ENCODE measurements at places on chromosomes 5 and 9.

DNA sequence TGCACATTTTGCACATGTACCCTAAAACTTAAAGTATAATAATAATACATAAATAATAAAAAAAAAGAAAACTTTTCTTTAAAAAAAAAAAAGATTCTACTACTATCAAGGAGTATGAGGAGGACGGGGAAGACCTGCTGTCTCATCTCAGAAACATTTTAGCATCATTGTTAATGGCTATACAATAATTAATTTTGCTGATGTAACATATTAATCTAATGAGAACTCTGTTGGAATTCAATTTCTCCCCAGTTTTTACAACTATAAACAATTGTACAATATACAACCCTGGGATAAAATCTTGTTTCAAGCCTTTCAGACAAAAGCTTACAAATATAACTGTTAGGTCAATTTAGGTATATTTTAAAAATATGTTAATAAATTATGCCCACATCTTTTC lies 139.0 kb upstream of the GRIN3A start:
- no peak for DNase-seq
- no peak overlapping the region for H3K4me3 ChIP-seq
- H3K36me3 ChIP-seq: no peaks in the 10 kb centered on the region
- no peaks in the 10 kb centered on the region for H3K4me1 ChIP-seq
- peaks cover 31% of the 10 kb centered on the region for H3K27me3 ChIP-seq

- peak overlapping the region; percentile 94 for H3K4me3 ChIP-seq
- H3K36me3 ChIP-seq: no peaks in the 10 kb centered on the region
- H3K4me1 ChIP-seq: peaks cover 42% of the 10 kb centered on the region
- peak; percentile 47 for DNase-seq
Measured at GRCh38 chr5:6712142-6712576, 1.1 kb upstream of the TENT4A start.

DNA sequence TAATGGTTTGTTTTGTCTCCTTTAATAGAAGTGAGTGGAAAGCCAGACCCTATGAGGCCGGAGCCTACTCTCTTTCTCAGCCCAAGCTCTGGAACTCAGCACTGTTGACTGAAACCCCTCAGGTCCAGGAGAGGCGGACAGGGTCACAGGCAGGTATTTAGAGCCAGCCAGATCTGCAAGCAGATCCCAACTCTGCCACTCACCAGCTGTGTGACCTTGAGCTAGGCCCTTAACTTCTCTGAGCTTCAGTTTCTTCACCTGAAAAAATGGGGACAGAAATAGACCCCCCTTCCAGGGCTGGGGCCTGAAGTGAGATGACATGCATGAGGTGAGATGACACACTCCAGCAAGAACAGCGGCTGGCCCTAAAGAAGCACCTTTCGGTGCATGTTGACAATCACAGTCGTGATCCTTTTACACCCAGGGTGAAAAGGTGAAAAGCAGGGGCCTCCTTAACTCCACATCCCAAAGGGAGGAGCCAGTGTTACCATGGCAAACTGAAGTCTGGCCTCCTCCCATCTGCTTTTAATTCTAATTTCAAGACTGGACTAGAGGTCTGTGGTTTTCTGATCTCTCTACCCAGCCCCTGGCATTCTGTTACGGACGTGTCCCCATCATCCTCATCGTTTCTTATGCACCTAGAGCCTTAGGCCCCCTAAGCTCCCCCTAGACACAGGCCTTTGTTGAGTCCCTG lies 27.2 kb downstream of the MORN5 start:
- no peak for DNase-seq
- H3K36me3 ChIP-seq: no peaks in the 10 kb centered on the region

DNA sequence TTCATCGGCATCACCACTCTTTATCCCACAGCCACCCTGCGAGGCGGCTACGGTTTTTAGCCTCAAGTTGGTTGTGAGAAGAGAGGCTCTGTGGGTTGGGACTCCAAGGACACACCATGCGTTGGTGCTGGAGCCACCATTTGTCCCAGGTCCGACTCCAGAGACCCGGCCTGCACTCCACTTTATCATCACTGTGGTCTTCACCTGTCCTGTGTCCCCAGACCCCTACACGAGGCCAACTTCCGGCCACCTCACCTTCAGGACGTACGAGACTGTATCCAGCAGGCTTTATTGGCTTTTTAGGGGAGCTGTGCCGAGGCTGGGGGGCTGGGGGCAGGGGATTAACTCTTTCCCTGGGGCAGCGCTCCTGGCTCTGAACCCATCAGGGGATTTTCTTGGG lies 55.0 kb downstream of the GTF3C4 start:
- H3K36me3 ChIP-seq: no peaks in the 10 kb centered on the region
- H3K27ac ChIP-seq: no peak overlapping the region
- H3K4me3 ChIP-seq: no peak overlapping the region
- no peak for DNase-seq

DNA sequence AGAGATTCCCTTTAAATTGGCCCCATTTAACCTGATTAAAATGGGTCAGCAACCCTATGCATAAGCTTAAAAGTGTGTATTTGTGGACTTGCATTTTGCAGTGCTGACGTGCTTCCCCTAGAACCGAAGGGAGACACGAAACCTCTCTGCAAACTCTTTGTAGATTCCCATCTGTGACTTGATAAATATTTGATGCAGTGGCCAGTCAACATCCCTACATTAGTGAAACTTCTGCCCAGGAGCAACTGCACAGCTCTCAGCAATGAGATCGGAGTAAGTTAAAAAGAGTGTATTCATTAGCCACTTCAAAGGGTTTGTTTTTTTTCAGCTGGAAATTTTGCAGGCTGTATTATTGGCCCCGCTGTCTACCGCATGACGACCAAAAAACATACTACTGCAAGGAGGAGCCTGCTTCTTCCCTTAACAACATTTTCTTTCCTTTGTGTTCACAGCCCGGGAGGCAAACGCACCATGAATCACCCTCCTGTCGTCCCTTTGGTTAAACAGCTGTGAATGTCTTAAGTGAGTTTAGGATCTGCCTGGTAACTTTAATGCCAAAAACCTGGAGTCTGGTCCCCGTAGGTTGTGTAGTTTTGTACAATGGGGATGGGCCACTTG lies 38.0 kb upstream of the TCERG1 start:
- peaks cover 28% of the 10 kb centered on the region for H3K4me1 ChIP-seq
- peaks cover under 1% of the 10 kb centered on the region for H3K27me3 ChIP-seq
- no peak for DNase-seq
- peak overlapping the region; percentile 0 for H3K27ac ChIP-seq

DNA sequence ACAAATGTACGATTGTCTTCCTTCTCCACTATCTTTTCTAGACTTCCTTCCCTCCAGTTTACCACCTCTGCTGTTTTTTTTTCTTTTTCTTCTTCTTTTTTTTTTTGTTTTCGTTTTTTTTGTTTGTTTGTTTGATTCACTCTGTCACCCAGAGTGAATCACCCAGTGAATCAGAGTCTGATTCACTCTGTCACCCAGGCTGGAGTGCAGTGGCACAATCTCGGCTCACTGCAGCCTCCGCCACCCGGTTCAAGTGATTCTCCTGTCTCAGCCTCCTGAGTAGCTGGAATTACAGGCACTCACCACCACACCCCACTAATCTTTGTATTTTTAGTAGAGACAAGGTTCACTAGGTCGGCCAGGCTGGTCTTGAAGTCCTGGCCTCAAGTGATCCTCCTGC lies 375.7 kb downstream of the NTRK2 start:
- H3K4me1 ChIP-seq: peaks cover 8% of the 10 kb centered on the region
- DNase-seq: no peak
- no peaks in the 10 kb centered on the region for H3K36me3 ChIP-seq
- H3K27ac ChIP-seq: peak overlapping the region; percentile 29
- H3K27me3 ChIP-seq: no peaks in the 10 kb centered on the region

- DNase-seq: no peak
- no peaks in the 10 kb centered on the region for H3K27me3 ChIP-seq
- no peaks in the 10 kb centered on the region for H3K4me1 ChIP-seq
Measured at GRCh38 chr5:71988808-71989207, 118.5 kb upstream of the MAP1B start.

DNA sequence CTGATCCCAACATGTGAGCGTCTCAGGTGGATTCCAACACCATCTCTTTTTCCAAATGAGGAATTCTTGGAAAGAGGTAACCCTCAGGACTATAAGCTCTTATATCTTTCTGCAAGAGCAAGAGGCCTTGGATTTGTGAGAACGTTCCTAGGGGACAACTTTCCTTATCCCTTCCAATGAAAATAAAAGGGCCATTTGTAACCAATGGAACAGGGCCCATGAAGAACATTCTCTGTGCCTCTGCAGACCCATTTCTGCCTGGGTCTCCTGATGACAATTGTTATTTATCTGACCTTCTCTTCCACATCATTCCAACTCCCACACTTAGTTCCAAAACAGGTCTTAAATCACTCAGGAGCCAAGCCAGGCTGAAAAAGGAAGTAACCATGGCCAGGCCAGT lies 202.6 kb downstream of the ZNF462 start:
- H3K27ac ChIP-seq: peak overlapping the region; percentile 38
- H3K36me3 ChIP-seq: no peaks in the 10 kb centered on the region
- H3K4me3 ChIP-seq: no peak overlapping the region
- peaks cover 3% of the 10 kb centered on the region for H3K4me1 ChIP-seq
- no peak for DNase-seq
- H3K27me3 ChIP-seq: no peaks in the 10 kb centered on the region

DNA sequence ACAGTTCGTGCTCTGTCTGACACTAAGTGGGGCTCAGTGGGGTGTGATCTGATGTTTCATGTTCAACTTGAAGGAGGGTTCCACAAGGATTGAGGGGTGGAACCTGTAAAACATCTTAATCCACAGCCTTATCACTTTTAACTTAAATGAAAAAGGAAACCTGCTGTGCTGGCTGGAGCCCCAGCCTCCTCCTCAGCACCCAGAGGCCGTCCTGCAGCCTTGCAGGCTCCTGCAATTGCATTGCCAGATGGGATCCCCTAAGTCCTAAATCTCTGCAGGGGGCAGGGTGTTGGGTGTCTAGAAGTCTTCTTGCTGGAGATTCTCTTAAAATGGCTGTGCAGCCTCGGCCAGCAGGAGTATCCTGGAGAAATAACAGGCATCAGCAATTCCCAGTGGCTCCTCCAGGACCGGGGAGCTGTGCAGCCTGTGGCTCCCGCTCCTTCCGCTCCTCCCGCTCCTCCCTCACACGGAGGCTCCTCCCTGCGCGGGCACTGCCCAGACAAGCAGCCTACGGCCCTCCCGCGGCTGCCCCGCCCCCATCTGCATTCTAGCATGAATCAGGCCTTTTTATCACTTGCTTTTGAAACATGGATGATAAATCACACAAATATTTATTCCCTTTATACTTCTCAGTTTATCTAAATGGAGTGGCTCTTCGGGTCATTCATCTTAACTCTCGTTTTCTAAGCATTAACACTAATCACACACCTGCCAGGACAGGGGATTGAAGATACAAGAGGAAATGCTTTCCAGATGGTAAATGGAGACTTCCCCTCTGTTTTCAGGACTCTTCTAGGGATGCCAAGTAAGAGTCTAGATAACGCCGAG lies 131.0 kb downstream of the ADAMTS16 start:
- H3K27me3 ChIP-seq: no peaks in the 10 kb centered on the region
- no peaks in the 10 kb centered on the region for H3K36me3 ChIP-seq
- H3K27ac ChIP-seq: no peak overlapping the region
- peak; percentile 63 for DNase-seq
- H3K4me3 ChIP-seq: peak overlapping the region; percentile 42

DNA sequence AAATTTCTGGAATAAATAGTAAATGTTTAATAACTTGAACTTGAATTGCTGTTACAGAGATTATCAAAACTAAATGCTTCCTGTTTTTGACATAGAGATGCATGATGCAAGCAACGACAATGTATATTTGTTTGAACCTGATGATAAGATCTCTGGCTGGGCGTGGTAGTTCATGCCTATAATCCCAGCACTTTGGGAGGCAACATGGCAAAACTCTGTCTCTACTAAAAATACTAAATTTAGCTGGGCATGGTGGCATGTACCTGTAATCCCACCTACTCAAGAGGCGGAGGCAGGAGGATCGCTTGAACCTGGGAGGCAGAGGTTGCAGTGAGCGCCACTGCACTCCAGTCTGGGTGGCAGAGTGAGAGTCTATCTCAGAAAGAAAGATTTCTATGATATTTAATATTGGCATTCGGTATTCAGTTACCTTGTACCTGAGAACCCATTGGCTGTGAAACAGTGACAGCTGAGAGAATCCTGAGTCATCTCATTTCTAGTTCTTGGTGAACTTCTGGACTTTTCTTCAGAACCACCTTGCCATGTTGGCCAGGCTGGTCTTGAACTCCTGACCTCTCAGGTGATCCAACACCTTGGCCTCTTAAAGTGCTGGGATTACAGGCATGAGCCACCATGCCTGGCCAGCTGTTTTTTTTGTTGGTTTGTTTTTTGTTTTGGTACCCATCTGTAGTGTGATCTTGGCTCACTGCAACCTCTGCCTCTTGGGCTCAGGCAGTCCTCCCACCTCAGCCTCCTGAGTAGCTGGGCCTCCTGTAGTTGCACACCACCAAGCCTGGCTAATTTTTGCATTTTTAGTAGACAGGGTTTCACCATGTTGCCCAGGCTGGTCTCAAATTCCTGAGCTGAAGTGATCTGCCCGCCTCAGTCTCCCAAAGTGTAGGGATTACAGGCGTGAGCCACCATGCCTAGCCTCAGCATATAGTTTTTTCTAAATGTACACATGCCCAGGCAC lies 10.0 kb upstream of the FGF18 start:
- H3K27me3 ChIP-seq: no peaks in the 10 kb centered on the region
- H3K36me3 ChIP-seq: peaks cover 53% of the 10 kb centered on the region
- no peak for DNase-seq
- H3K4me3 ChIP-seq: no peak overlapping the region
- no peak overlapping the region for H3K27ac ChIP-seq

DNA sequence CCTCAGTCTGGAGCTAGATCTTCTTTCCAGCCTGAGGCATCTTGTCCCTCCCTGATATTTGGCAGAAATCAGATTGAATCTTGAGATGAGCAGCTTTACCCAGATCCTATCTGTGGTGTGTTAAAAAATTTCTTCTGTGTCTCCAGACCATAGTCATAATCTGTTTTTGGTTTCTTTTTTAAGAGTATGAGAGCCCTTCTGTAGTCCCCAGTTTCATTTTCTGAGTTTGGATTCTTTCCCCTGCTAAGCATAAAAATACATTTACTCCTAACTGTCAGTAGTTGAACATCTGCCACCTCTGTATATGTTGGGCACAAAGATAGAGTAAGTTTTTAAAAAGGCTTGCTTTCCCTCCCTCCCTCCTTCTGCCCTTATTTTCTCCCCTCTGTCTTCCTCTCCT lies 137.7 kb downstream of the CNTLN start:
- peaks cover 18% of the 10 kb centered on the region for H3K4me1 ChIP-seq
- no peak for DNase-seq
- no peak overlapping the region for H3K4me3 ChIP-seq
- H3K27ac ChIP-seq: peak overlapping the region; percentile 79
- H3K27me3 ChIP-seq: no peaks in the 10 kb centered on the region

DNA sequence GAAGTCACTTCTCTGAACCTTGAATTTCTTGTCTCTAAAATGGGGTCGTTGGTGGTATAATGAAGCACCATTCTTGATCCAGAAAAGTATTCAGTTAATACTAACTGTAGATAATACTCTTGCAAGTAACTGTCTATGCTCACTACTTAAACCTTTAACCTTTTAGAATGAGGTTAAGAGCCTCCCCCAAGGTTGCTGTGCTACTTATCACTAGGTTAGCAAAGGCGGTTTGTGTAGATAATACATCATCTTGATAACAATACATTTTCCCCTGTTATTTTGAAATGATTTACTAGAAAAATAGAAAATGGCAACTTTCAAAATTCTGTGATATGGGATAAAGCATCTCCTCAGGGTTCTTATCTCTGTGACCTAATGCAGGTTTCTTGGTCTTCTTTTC lies 12.6 kb downstream of the MAP3K1 start:
- no peak for DNase-seq
- peaks cover 2% of the 10 kb centered on the region for H3K36me3 ChIP-seq
- peaks cover 53% of the 10 kb centered on the region for H3K4me1 ChIP-seq
- H3K4me3 ChIP-seq: no peak overlapping the region
